ENCODE measurements at places on chromosomes 3 and 15.

GRCh38 chr3:60953351-60953750, 297.9 kb downstream of the FHIT start:
- no peak for DNase-seq

DNA sequence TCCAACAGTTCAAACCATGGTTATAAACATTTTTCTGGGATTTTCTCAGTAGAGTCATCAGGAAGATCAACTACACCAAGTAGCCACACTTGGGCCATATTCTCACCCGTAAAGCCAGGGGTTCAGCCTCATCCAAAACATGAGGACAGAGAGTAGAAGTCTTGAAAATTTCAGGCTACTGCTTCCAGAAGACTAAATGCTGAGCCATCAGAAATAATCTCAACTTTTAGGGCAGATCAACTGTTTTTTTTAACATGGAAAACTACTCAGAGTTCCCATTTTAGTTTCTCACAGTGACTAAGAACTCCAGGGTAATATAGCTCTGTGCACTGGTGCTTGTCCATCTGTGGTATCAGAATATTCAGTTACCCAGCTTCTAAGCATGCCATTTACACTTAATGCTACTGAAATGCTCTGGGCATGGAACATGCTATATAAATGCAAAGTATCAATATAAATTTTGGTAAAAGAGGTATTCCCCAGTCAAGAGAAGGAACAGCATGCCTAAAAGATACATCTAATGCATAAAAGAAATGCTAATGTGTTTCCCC, 300.1 kb upstream of the LRRN1 start:
- no peak for DNase-seq

DNA sequence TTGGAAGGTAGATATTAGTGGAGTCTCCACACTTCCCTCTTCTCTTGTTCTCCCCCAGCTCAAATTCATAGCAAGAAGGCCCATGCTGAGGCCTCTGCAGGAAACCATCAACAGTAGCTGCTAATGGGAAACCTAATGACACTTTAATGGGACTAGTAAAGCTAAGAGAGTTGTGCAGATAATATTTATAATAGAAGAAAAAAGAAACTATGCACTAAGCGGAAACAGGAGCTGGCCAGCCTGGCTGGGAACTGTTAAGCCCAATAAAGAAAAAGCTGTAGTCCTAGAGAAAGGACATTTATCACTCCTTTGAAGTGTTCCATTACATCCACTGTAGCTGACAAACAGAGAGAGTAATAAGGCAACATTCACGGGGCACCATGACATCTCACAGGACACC, 229.6 kb downstream of the IGSF11 start:
- DNase-seq = no peak

GRCh38 chr15:35445891-35446290, 100.1 kb downstream of the DPH6 start:
- no peak for DNase-seq

DNA sequence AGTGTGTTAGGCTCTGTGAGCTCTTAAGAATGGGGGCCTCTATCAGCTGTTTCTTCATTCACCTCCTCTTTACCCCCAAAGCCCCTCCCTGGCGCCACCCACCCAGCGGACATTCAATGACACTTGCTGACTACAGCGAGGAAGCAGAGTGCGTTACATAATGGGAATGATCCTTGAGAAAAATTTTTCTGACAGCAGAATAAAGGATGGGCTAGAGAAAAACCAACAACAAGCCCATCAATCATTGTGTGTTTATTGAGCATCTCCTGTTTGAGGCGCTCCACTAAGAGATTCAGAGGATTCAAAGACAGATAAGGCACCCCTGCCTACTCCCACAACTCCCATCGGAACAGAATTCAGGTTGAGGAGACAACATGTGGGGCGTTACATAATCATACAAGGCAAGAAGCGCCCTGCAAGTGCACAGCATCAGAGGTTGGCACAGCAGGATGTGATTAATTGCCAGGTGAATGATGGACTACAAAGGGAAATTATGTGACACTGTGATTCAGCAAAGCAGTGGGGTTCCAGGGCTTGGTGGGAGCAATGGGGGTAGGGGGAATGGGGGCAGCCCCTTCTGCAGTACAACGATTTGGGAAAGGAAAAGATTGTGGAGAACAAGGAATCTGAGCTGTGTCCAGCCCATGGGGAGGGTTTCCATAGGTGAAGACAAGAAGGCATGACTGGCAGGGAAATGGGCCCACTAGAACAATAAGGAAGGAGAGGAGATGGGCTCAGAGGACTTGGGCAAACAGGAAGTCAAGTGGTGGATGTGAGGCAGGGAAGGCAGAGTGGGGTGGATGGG, 141.3 kb upstream of the ATP2B2 start:
- DNase-seq = no peak

GRCh38 chr3:52121813-52122212, 32.4 kb downstream of the POC1A start:
- DNase-seq = no peak

DNA sequence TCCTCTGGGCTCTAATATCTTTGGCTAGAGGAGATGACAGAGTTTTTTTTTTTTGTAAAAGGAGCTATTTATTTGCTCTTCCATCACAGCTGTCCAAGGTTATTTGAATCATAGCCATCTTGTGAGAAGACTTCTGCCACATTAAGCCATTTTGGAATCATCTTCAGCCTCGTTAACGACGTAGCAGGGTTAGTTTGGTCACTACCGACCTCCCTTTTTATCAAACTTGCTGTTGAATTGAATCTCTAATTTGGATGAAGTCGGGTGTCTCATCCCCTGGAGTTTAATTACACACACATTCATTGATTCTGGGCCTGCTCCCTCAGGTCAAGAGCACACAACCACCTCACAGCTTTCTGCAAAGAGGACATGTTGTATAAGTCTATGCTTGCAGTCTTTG, 238.7 kb downstream of the CPNE4 start:
- DNase-seq = no peak
